ENCODE measurements at places on chromosomes 6 and 20.

- no peak for DNase-seq
Measured at GRCh38 chr20:45727044-45727443, 4.9 kb downstream of the SPINT4 start.

DNA sequence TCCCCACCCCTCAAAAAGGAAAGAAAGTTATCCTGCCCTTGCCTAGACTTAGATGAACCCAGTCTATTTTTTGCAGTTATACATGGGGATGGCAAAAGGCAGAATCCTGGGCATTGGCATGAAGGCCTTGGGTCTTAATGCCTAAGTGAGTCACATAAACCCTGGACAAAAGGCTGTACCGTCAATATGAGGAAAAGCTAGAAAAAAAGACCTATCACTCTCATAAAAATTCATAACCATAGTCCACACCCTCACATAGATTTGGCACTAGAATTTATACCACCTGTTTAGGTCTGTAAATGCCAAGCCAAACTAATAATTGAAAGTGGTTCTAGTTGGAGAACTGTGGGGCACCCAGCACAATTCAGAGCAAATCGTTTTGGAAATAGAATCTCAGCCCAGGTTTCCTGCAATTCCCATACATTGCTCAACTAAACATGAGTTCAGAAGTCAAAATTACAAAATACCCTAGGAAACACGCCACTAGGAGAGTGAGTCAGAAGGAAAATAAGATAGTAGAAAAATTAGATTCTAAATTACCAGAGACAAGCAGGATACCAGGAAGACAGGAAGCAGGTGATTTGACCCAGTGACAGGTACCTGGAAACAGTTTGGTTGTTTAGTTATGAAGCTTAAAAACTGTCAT lies 70.4 kb upstream of the FUCA2 start:
- peak; percentile 12 for DNase-seq

- DNase-seq = peak; percentile 100
Measured at GRCh38 chr20:45812157-45813005, at the start of gene UBE2C. Gene UBE2C, plus strand, starts transcription at chr20:45812644. Its CDS starts 52 bp downstream, at chr20:45812696.

- peak; percentile 29 for DNase-seq
Measured at GRCh38 chr6:31597006-31597405, 4.2 kb upstream of the NCR3 start.

GRCh38 chr6:108497883-108498282 lies 62.8 kb upstream of the FOXO3 start:
- DNase-seq = peak; percentile 28

GRCh38 chr20:18748987-18749386 lies 64.6 kb upstream of the SCP2D1 start:
- DNase-seq = no peak

GRCh38 chr20:2798814-2799213 lies 1.6 kb downstream of the CPXM1 start:
- DNase-seq = no peak

DNA sequence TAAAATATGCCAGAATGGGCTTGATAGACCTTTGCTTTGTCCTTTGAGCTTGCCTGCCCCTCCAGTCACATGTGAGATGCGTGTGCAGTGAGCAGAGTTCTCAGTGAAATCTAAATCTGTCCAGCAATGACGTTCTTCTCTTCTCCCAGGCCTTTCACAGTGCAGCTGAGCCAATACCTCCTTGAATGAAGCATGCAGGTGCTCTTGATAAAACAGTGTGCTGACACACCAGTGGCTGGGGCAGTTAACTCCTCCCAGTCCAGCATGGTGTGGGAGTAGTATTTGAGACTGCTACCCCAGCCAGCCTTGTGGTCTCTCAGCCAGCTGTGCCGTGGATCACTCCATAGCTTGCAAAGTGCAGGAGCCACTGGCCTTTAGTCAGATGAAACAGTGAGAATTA lies 240.5 kb downstream of the FARS2 start:
- no peak for DNase-seq

- DNase-seq = no peak
Measured at GRCh38 chr6:72936766-72937559, 288.3 kb downstream of the KHDC1L start.

- DNase-seq = peak; percentile 46
Measured at GRCh38 chr20:14477125-14477524, 139.7 kb upstream of the FLRT3 start.

GRCh38 chr6:146305092-146305491 lies 238.5 kb upstream of the RAB32 start:
- DNase-seq = no peak

DNA sequence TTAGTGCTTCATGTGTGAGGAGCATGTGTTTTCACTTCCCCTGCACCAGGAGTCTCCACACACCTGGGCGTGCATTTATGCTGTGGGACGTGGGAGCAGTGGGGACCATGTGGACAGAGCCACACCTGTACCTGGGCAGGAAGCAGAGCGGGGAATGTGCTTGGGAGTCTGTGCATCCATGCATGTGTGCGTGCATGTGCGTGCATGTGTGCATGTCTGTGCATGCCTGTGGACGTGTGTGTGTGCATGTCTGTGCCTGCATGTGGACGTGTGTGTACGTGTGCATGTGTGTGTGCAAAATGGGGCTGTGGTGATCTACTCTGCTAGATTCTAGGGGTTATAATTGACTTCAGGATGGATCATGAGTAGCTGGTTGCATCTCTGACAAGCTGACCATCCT lies 224.0 kb upstream of the GMDS start:
- no peak for DNase-seq

GRCh38 chr20:3797592-3798372 lies 1.7 kb downstream of the CDC25B start:
- peak; percentile 31 for DNase-seq

GRCh38 chr6:108285381-108285780 lies 9.5 kb upstream of the AFG1L start:
- no peak for DNase-seq

DNA sequence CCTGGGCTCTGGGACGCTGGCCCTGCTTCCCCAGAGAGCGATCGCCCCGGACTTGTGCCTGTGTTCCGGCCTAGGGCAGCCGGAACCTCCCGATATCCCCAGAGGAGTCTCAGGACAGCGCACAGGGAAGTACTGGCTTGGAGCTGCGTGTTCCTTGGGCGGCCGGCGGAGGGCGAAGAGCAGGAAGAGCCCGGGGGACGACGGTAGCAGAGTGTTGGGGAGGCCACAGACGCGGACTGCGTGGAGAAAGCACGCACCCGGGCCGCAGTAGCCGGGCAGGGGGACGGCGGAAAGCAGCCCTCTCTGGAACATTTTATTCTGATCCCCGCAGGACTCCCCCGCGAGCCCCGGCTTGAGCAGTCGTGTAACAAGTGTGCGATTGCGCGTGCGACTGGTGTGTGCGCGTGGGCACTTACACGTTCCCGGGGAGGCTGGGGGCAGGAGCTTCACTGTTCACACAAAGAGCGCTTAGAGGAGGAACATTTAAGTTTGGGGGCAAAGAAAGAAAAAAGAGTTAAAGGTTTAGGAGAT lies 36.1 kb downstream of the NCR2 start:
- DNase-seq = peak; percentile 32

GRCh38 chr20:7305976-7306375 lies 538.5 kb downstream of the BMP2 start:
- no peak for DNase-seq

- DNase-seq = no peak
Measured at GRCh38 chr20:59158673-59159072, 4.9 kb upstream of the ZNF831 start.

GRCh38 chr6:10269814-10270472 lies 144.9 kb downstream of the TFAP2A start:
- DNase-seq = no peak

DNA sequence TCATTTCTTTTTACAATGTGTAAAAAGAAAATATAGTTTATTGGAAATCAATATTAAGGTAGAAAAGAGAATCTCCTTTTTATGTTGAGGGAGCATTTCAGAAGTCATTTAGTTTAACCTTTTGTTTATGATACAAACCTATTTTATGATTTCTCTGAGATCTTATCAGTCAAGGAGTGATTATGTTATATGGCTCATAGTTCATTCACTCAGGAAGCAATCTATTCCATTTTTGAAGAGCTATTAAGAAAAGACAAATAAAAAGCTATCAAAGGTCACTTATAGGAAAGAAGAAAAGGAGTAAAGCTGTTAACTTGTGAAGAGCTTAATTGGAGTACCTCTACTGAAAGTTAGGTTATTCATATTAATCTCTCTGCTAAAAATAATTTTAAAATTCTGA lies 526.6 kb upstream of the JAG1 start:
- DNase-seq = no peak

DNA sequence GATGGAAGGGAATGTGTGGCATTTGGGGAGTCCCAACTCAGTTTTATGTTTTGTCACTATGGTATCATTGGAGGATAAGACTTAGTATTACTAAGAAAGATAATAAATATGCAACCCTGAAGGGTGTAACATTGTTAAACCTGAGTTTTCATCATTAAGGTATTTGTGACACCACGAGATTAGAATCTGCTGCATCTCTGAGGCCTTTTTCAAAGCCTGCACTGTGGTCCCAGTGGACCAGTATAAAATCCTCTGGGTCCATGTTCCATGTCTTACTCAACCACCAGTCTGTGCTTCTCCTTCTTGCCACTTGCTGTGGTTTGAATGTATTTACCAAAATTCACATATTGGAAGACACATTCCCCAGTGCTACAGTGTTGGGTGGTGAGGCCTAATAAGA lies 130.6 kb downstream of the TBX18 start:
- peak; percentile 60 for DNase-seq

- no peak for DNase-seq
Measured at GRCh38 chr20:29306390-29307072, 1950.9 kb upstream of the DEFB115 start.

GRCh38 chr6:111736005-111736608 lies 130.4 kb upstream of the TRAF3IP2 start:
- DNase-seq = no peak

GRCh38 chr6:32922083-32922482 lies 18.7 kb downstream of the HLA-DMB start:
- DNase-seq = no peak

- DNase-seq = no peak
Measured at GRCh38 chr20:16601047-16601446, 27.8 kb upstream of the KIF16B start.

GRCh38 chr6:110682460-110682853 lies 132.8 kb downstream of the CDK19 start:
- DNase-seq = peak; percentile 72

GRCh38 chr20:57761413-57761734 lies 51.6 kb upstream of the PMEPA1 start:
- DNase-seq = no peak

DNA sequence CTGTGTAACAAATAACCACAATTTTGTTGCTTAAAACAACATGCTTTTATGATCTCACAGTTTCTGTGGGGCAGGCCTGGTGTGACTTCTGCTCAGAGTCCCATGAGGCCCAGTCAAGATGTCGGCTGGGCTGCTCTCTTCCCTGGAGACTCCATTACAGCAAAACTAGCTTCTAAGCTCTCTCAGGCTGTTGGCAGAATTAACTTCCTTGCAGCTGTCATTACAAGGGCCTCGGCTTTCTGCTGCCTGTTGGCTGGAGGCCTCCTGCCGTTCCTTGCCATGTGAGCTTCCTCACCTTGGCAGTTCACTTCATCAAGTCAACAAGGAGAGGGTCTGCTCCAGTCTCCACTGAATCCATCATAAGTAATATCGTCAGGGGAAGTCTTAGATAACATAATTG lies 659.2 kb downstream of the PRKN start:
- DNase-seq = no peak

DNA sequence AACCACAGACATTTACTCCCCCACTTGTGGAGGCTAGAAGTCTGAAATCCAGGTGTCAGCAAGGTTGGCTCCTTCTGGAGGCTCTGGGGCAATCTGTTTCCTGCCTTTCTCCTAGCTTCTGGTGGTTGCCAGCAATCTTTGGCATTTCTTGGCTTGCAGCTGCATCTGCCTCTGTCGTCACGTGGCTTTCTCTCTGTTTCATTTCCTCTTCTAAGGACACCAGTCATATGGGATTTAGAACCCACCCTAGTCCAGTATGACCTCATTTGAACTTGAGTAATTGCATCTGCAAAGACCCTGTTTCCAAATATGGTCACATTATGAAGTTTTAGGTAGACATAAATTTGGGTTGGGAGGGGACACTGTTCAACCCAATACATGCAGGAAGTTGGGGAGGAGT lies 56.2 kb upstream of the EPB41L1 start:
- peak; percentile 55 for DNase-seq

DNA sequence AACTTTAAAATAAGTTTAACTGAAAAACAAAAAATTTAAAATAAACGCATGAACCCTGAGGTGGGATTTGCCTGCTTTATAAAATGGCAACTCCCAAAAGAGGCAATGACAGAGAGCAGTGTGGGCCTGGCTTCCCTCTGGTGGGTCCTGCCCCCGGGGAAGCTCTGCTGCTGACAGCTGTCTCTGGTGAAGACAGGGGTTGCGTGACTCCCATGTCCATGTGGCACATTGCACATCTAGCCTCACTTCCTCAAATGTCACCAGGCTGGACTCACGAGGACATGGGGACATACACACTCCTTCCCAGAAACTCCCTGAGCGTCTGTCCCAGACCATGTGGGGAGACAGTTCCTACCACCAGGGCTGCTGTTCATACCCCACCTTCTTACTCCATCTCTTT lies 66.2 kb downstream of the ABHD12 start:
- DNase-seq = no peak

GRCh38 chr6:117548797-117549301 lies 53.5 kb downstream of the GOPC start:
- DNase-seq = peak; percentile 67

- DNase-seq = no peak
Measured at GRCh38 chr20:23744817-23745216, 5.9 kb downstream of the CST1 start.

DNA sequence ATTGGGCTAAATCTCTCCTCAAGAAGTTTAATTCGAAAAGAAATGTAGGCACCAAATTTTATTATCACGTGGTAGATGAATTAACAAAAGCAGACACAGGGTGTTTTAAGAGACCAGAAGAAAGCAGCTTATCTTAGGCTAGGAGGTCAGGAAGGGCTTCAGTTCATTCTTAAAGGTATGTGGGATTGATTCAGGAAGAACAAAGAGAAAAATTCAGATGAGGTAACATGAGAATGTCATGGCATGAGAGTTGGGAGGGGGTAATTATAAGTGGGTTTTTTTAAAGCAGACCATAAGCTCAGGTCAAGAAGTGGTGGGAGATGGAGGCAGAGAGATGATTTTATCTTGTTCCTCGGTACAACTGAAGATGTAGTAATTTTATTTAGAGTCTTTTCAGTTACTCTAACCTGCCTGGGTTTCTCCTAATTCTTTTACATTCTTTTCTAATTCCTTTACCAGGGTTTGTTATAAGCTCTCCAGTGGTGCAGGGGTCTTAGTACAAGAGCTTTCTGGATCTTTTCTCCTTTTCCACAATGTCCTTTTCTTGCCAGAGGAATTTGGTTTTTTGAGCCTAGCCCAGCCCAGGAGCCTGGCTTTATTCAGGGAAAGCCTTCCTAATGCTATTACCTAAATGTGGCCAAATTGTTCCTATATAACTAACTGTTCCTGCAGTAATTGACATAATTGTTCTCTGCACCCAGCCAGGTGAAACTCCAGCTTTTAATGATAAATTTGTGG lies 474.1 kb upstream of the BTBD3 start:
- no peak for DNase-seq

DNA sequence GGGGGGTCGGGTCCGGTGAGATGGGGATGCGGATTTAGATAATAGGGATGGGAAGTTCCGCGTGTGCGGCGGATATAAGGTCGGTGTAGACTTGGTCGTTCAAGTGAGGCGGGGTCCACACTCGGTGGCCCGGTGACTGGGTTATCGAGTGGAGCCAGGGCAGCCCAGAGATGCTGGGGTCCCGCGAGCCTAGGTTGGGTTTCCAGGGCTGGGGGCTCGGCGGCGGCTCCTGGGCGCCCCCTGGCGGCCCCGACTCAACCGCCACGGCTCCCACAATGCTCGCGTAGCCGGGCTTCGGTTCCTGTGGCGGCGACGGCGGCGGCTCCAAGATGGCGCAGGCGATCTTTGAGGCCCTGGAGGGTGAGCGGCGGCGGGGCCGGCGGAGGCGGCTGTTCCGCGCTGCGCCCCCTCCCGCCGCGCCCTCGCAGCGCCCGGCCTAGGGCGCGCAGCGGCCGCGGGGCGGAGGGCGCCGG lies at the start of gene ZNF341:
TSS of gene ZNF341 (plus strand) at position 304 of the 473 bp plus-strand sequence. CDS start at position 330, 26 bp downstream.
- peak; percentile 88 for DNase-seq

All from fibroblast of skin of right quadriceps (primary cell).